ENCODE measurements at places on chromosomes 5 and 9.

GRCh38 chr5:121630402-121630801 is 221.3 kb upstream of the FTMT start:
- DNase-seq: peak; percentile 28

- DNase-seq: no peak
Observed at GRCh38 chr5:59516161-59516560, 377.4 kb downstream of the PDE4D start.

- peak; percentile 72 for DNase-seq
Observed at GRCh38 chr9:34547960-34548611, 25.3 kb upstream of the ENHO start.

- DNase-seq: no peak
Observed at GRCh38 chr5:66306844-66307315, 162.8 kb downstream of the SREK1 start.

- DNase-seq: no peak
Observed at GRCh38 chr9:27054841-27055240, 49.4 kb upstream of the LRRC19 start.

- DNase-seq: no peak
Observed at GRCh38 chr5:50325237-50325832, 115.8 kb downstream of the EMB start.
